ENCODE measurements at places on chromosomes 3 and 15. TPM values are rescaled to one million over a fixed set of nuclear protein-coding genes. Genes with fewer than 3 reads are reported as not detected.

DNA sequence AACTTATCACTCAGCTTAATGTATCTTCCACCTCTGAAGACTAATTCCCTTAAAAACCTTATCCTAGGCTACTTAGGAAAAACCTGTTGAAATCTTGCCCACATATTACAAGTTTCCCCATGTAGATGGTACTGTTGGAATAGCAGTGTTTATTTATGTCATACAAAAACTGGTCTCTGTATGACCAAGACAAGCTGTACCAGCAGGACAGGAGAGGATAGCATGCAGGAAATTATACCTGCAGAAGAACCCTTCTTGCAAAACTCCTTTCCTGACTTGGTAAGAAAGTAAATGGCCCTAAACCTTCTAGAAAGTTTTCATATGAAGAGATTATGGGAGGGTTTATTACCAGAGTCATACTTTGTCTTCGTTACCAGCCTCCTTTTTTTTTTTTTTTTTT, 25.3 kb upstream of the RNF111 start:
- no peak for DNase-seq

DNA sequence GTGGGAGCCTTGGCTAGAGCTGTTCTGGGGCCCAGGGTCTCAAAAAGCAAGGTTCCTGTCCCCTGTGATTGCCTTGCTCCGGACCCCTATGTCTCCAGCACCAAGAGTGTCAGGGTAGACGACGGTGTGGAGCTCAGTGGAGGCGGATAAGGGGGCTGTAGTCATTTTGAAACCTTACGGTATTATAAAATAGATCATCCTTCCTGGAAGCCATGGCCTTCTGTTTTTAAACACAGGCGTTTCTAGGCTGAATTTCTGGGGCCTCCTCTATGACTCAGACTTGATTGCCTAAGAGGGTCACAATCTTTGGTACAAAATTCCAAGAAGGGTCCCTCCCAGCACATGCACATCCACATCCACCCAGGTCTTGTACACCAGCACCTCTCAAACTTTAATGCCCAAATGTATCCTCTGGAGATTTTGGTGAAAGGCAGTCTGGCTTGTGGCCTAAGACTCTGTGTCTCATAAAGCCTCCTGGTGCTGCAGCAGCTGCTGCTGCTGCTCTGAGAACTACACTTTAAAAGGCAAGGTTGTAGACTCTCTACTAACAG, 70.5 kb upstream of the XCR1 start:
- DNase-seq = no peak

DNA sequence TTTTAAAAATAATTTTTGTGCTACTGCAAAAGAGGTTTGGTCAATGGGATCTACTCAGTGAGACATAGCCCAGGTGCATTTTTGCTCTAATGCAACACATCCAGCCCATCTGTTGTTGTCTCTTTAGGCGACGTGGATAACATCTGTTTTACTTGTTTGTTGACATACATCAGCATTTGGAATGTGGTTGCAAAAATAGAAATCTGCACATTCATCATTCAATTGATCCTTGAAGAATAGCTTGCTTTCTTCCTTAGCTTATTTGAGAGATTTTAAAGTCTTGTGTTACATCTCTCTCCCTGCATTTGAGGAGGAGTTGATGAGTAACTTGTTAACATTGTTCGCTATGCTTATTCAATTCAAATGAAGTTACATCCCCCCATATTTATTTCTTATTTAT, 1202.3 kb downstream of the NSUN3 start:
- no peak for DNase-seq

- DNase-seq = no peak
Measured at GRCh38 chr3:115960799-115961198, 337.5 kb downstream of the GAP43 start.

DNA sequence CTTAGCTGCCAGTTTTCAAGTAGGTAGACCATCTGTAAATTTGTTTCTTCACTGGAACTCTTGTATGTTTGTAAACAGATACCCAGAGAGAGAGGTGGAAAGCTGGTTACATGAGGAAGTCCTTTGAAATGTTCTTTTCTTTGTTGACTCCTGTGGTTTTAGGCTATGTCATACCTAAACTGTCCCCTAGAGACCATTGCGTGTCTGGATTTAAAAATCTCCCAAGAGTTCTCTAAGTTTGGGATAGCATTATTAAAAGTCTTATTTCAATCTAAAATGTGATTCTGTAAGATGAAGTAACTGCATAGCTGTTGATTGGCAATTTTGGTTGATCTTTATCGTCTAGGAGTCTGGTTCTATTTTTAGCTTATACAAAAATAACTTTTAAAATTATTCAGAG, 127.2 kb downstream of the GHSR start:
- no peak for DNase-seq

DNA sequence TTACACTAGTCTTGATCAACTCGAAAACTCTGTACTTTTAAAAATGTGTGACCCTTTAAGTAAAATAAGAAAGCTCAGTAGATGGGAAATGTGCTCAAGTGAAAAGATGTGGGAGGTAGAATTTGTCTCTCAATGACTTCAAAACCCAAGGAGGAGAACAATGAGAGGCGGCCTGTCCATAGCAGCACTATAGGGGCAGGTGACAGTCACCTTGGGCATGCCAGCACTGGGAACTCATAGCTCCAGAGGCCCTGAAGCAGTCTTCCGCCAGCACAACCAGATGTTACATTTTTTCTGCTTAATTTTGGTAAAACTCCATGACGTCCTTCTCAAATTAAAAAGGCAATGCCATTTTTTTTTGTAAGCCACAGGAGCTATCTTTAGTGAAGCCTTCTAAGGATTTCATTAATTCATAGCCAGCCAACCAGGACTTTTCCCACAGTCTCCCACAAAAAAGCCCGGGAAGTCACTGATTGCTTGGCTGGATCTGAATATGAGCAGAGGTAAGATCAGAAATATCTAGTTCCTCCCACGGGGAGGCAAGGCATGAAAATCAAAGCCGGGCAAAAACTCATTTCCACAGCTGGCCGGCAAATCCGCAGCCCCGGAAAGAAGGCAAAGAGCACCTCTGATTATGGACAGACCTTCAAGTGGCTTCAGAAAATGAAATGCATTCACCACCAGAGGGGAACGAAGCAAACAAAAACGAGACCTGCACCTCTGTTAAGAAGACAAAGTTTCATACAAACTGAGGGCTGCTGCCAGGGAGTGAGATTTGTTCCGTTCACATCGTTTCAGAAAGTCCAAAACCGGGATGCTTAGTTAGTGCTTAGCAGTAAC, 10.5 kb downstream of the IL17RD start:
- no peak for DNase-seq

DNA sequence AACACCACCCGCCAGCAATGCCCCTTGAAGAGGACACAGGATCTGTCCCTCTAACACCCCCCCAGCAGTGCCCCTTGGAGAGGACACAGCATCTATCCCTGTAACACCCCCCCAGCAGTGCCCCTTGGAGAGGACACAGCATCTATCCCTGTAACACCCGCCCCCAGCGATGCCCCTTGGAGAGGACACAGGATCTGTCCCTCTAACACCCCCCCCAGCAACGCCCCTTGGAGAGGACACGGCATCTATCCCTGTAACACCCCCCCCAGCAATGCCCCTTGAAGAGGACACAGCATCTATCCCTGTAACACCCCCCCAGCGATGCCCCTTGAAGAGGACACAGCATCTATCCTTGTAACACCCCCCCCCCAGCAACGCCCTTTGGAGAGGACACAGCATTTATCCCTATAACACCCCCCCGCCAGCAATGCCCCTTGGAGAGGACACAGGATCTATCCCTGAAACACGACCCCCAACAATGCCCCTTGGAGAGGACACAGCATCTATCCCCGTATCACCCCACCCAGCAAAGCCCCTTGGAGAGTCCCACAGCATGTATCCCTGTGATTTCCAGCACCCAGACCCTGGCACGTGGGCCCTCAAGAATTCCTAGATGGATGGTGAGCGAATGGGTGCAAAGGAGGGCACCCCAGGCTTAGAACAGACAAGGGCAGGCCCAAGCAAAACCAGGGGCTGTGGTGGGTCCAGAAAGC, 26.9 kb downstream of the TNK2 start:
- DNase-seq = no peak

CNTN3 gene
- total RNA-seq = 1.5 TPM

DNA sequence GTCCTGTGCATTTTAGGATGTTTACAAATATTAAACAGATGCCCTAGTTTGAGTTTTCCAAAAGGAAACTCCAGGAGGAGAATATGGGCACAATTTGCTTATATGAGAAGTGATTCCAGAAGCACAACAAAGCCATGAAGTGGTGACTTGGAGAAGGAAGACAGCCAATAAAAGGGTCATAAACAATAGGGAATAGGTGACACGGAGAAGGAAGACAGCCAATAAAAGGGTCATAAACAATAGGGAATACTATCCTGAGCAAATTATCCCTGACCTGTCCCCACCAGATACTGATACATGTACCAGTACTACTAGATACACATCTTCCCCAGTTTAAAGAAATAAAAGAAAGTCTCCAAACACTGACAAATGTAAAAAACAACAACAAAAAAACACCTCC, 663.6 kb downstream of the GBE1 start:
- no peak for DNase-seq

P3H2 gene
- total RNA-seq = 14.6 TPM

- peak; percentile 52 for DNase-seq
Measured at GRCh38 chr3:40719660-40720287, 195.0 kb downstream of the ZNF621 start.

- peak; percentile 52 for DNase-seq
Measured at GRCh38 chr3:136802481-136802996, 16.4 kb upstream of the SLC35G2 start.

DNA sequence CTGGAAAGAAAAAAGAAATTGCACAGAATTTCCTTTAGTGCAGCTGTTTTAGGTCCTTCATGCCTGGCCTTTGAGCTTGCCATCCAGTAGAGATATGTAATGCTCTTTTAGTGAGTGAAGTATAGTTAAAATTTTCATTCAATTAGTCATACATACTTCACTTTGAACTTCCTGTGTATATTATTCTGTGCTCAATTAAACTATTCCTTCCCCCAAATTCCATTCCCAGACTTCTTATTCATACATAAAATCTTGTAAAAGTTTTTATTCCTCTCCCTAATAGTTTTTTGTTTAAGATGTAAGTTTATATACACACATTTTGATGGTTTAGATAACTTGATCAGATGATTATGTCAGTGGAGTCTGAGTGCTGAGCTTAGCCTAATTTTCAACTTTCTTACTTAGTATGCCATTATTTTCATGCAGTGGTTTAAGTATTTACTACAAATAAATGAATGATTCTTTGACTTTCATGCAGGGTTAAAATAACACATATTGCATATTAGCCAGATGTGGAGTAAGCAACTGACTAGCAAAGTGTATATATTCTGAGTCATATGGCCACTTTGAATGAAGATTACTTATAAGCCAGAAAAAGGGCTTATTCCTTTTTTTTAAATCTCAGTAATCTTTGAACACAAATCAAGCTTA, 42.5 kb upstream of the ABHD10 start:
- peak; percentile 68 for DNase-seq

ALG1L2 gene
- not detected for total RNA-seq

B2M gene
- total RNA-seq = 808 TPM

Data from bronchial epithelial cell (primary cell).